ENCODE measurements at places on chromosomes 6 and 20.

DNA sequence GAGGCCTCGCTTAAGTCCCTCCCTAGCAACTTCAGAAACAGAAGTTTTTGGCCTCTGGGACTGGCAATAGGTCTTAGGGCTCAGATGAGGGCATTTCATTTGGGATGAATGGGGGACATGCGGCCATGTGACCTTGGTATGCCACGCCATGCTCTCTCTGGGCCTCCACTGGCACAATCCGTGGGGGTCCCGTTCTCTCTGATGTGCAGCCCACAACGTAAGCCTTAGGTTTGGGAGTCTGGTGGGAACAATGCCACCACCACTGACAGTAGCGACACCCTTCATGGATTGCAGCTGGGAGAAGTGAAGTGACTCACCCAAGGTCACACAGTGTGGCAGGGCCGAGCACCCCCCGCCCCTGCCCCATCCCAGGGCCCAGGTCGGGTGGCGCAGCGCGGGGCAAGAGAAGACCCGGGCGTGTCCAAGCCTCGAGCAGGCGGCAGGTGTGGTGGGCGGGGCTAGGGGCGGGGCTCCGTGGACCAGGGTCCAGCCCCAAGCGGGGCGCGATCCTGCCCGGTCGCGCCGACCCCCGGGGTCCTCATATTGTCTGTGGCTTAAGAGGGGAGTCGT is 864 bp upstream of the CEBPB start:
- peak; percentile 36 for DNase-seq

- DNase-seq = no peak
Measured at GRCh38 chr6:137258170-137258569, 39.0 kb upstream of the IFNGR1 start.

GRCh38 chr6:55839080-55839479 is 36.3 kb downstream of the BMP5 start:
- no peak for DNase-seq

DNA sequence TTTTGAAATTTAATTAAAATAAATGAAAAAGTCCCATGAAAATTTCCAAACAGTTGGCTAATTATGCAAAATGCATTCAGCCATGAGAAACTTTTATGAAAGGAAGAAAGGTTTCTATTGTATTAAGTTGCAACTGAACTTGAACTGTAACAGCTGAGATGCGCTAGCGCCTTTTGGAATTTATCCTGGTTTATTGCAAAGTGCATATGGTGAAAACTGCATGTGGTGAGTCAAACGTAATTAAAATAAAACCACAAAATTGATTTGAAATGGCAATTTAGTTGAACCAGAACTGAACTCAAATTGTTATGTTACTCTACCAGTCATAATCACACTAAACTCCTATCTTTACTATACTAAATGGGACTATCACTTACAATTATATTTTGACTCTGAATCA is 46.4 kb upstream of the COL21A1 start:
- no peak for DNase-seq

DNA sequence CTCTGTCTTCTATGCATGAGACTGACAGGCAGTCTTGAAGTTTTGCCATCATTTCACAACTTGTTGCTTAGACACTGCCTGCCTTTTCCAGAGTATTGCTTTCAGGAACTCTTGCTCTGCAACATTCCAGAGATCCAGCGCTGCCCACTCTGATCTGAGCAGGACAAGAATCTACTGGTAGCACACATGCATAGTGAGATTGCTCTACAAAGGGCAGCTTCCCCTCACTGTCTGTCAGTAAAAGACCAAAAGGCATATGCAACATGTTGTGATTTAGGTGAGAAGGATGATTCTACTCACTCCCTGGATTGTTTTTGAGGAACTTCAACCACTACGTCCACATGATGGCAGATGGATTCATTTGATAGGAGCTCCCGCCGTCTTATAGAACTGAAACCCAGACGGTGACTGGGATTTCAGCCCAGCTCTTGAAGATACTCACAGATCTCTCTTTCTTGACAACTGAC is 259.1 kb downstream of the ARID1B start:
- no peak for DNase-seq

DNA sequence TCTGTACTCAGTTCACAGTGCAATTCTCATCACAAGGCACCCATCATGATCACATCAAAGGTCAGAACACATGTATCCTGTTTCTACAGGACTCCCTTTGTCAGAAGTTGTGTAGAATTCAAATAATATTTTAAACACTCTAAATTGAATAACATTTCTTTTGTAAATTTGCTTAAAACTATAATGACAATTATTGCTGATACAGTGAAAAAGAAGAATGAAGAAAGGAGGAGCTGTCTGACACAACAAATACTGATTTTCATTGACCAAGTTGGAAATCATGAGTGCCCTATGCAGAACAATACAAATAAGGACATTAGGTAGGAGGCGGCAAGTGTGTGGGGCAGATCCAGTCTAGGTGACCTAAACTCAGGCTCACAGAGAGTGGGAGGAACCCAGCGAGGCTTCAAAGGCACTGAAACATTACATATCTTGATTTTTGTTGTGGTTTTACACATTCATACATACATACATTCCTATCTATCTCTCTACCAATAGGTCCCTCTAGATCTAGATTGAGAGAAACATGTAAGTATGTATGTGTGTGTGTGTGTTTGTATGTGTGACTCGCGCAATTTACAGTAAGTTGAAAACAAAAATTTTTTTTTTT is 79.2 kb upstream of the SLC2A12 start:
- no peak for DNase-seq

Data from activated naive CD4-positive, alpha-beta T cell (primary cell).